ENCODE measurements at places on chromosomes 2 and 18. TPM values are rescaled to one million over a fixed set of nuclear protein-coding genes. Genes with fewer than 3 reads are reported as not detected.

DNA sequence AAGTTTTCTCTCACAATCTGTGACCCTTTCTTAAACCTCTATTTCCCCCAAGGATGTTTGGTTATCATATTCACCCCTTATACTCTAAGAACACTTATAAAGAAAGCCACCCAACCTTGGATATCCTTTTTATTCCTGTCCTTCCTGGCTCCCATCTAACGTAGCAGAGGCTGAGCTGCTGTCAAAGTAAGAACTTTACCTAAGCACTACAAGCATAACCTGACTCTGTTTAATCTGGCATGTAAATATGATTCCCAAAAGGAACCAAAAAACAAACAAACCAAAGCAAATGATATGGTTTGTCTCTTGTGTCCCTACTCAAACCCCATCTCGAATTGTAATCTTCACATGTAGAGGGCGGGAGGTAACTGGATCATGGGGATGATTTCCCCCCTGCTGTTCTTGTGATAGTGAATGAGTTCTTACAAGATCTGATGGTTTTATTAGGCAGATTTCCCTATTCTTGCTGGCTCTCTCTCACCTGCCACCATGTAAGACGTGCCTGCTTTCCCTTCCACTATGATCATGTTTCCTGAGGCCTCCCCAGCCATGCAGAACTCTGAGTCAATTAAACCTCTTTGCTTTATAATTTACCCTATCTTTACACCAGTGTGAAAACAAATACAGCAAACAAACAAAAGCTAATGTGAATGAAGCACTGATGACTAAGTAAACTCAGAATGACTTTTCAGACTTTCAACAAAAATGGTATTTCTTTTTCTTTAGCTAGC lies 72.7 kb upstream of the SPOPL start:
- ATAC-seq, result no peak

DNA sequence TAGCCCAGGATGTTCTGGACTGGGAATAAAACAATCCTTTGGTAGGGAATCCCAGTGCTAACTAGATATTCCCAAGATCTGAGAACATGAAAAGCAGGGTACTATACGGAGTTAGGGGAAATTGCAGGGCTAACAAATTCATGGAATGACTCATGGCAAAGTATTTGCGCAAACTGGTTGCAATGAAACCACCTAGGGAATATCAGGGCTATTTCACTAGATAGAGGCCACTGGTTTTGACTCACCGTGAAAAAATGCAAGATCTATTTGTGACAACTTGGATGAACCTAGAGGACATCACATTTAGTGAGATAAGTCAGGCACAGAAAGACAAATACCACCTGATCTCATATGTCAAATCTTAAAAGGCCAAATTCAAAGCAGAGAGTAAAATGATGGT lies 233.3 kb downstream of the MBD2 start:
- no peak for ATAC-seq

The C2orf66 gene
- not detected for total RNA-seq

GRCh38 chr18:48929212-48929612 lies 21.6 kb downstream of the SMAD7 start:
- ATAC-seq, result no peak

DNA sequence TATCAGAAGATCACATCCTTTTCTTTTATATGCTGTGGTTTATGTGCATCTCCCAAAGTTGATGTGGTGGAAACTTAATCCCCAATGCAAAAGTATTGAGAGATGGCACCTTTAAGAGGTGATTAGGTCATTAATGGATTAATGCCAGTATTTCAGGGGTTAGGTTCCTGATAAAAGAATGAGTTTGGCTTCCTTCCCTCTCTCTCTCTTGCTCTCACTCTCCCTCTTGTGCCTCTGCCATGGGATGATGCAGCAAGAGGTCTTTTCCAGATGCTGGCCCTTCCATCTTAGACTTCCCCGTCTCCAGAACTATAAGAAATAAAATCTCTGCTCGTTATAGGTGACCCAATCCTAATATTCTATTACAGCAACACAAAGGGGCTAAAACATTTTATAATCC lies 85.0 kb downstream of the TTC27 start:
- ATAC-seq, result no peak

DNA sequence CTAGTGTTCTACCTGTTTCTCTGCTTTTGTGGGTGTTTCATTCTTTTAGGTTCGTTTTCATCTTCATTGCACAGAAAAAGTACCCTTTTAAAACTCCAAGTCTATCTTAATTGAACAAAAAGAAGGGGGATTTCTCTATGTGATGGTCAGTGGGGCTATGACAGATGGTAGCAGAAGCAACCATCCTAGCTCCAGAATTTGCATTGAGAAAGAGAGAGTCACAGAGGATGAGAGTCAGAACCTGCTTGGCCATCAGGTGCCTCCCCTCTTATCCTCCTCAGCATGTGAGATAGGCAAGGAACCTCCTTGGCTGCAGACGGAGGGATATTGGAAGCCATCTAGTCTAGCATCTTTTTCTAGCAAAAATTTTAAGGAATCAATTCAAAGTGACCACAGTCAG lies 398.0 kb upstream of the DCC start:
- no peak for ATAC-seq

DNA sequence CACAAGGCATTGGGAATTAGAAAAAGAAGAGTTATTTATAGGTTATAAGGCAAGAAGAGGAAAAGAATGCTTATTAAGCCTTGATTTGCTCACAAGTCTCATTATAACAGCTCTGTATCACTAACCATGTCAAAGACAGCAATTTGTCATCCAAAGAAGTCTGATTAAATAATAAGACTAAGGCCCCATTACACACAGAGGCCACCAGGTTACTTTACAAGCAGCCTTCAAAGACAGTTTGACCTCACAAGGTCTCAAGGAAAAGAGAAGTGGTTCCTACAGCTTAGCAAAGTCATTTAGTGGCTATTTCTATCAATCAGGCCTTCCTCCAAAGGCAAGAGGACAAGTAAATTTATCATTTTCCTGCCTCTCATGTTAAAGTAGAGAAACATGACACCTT lies 188.5 kb downstream of the MBD2 start:
- ATAC-seq, result no peak

The RND3 gene
- 62.3 TPM for total RNA-seq

DNA sequence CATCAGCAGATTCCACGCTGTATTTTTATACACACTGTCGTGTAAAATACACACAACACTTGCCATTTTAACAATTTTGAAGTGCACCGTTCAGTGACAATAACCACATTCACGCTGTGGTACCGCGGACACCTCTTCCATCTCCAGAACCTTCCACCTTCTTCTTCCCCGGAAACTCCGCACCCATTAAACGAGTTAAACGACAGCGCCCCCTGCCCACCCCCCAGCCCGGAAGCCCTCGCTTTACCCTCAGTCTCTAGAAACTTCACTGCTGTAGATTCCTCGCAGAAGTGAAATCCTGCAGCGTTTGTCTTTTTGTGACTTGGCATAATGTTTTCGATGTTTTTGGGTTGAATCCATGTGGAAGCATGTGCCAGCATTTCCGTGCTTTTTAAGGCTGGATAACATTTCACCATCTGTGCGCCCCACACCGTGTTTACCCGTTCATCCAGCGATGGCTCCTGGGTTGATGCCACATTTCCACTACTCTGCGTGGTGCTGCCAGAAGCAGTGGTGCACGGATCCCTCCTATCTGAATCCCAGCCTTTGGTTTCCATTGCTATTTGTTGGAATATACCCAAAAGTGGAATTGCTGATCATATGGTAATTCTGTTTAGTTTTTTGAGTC lies 32.0 kb upstream of the TMEM18 start:
- ATAC-seq, result no peak

DNA sequence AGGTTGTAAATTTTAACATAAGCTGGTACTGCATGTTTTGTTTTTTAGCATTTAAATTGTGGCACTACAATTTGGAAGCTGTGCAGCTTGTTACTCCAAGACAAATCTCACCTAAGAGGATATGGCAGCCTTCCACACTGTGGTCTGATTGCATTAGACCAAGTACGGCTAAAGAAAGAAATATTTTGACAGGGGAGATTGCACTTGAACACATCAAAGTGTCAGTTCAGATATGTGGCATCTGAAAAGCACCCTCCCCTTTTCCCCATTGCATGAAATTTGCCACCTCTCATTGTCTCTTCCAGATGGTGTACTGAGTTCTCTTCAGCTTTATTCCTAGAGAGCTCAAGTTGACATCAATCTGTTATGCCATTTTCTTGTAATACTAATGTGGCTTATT lies 295.9 kb downstream of the ERBB4 start:
- no peak for ATAC-seq

The CCDC141 gene
- total RNA-seq, result 0.28 TPM

DNA sequence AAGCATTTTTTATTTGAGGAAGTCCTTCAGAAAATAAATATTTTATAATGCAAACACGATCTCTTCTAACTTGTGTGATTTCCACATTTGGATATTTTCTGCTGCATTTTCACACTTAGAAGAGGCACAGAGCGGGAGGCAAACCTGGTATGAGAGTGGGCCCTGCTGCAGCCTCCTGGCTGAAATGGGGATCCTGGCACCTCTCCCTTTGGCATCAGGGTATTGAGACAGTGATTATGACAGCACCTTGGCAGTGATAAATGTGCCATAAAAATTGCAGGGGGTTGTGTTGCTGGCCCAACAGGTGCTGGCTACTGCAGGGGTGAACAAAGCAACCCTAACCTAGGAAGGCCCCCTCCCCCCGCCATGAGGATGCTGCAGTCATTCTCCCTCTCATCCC lies 128.6 kb downstream of the TSN start:
- no peak for ATAC-seq

DNA sequence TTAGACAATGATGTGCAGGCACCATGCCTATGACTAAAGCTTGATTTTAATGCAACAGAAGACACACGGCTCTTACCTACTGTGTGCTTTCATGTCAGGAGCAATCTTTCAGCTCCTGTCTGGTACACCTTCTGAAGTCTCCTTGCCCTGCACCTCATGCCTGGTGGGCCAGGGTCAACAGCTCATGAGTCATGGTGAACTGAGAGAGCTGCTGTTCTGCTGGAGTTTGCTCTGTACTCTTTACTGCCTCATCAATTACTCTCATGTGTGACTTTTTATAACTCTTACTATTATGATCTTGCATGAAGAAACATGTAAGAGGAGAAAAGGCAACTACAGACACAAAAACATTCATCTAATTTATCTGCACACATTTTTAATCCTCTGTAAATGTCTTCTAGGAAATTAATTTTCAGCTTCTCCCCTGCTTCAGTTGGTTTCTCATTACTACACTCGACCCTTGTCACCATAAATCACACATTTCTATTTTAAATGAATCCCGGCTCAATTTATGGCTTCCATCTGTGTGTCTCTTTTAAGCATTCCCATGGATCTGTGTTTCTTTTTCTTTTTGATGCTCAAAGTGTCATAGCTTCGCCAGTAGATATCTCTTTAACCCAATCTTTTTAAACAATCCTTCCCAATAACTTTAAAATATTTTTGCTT lies 9.7 kb downstream of the SERPINB7 start:
- ATAC-seq, result no peak

The LRP2 gene
- not detected for total RNA-seq

DNA sequence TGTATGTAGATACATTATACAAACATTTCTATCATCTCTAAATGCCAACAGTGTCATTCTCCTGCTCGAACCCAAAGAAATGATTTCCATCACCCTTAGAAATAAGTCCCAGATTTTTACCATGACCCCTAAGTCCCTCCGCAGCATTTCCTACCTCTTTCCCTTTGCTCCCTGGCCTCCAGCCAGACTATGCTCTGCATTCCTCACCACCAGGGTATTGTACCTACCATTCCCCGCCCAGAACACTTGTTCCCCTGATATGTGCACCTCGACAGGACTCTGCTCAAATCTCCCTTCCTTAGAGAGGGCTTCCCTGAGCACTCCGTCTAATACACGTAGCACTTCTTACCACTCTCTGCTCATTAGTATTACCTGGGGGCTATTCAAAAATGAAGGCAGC lies 630.2 kb downstream of the ARHGAP15 start:
- ATAC-seq, result no peak

The KIF5C gene
- total RNA-seq, result 0.08 TPM

DNA sequence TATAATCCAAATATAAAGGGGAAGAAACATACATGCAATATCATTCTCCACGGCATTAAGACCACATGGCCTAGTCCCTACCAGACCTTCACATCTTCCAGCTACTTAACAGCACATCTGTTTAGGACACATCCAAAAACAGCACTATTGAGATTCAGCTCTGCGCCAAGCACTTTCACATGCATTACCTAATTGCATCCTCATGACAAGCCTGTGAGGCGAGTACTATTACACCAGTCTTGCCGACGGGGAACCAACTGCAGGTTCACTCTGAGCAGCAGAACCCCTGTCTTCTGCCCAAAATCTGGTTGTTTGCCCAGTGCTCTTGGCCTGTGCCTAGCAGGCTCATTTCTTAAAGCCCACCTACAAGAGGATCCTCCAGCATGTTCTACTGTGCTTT lies 66.7 kb downstream of the AAK1 start:
- ATAC-seq, result peak; percentile 31

- no peak for ATAC-seq
These were observed 11.6 kb downstream of the MAIP1 start for GRCh38 chr2:199966976-199967375.

The C2orf80 gene
- total RNA-seq, result not detected

- ATAC-seq, result peak; percentile 50
These were observed at the start of gene CASP8 for GRCh38 chr2:201260302-201260800. CASP8 (plus strand) TSS chr2:201260536; CDS start chr2:201266487, 5,951 bp downstream.

DNA sequence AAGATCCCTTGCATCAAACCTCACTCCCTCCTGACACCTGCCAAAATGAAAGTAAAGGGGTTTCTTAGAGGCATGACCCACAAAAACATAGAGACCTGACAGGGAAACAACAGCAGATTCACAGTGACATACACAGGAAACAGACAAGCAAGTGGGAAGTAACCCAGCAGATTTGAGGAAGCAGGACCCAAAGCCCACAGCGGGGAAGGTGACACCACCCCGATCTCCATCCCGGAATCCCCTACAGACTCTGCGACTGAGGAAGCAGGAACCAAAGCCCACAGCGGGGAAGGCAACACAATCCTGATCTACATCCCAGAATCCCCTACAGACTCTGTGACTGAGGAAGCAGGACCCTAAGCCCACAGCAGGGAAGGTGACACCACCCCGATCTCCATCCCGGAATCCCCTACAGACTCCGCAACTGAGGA lies 21.6 kb downstream of the CIB4 start:
- ATAC-seq, result no peak

DNA sequence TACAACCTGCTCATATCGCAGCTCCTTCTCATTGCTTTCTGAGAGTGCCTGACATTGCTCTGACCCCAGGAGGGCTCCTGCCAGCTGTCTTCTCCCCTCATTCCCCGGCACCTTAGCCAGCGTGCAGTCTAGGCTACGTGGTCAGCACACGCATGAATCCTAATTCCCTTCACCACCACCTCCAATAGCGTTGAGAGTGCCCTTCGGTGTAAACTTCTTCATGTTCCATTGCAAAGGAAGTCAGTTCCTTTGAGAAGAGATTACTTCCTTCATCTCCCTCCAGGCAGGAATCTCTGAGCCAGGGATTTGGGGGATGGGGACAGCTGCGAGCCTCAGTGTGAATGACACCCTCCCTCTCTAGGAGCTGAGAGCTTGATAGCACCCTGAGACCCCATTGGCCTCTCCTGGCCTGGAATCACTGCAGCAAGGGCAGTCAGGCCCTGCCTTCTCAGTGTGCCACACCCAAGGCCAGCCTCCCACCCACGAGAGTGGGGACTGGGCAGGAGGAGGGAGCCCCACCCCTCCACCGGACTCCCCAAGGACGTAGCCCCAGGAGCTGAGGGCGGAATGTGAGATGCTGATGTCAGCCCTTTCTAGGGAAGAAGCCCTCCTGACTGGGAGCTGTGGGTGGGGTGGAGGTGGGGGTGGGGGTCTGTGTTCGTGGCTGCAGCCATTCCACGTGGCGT lies 53.4 kb downstream of the SLC66A2 start:
- no peak for ATAC-seq

- no peak for ATAC-seq
These were observed 391.1 kb downstream of the ALK start for GRCh38 chr2:29530281-29530680.

GRCh38 chr2:41151746-41152145 lies 699.9 kb upstream of the SLC8A1 start:
- no peak for ATAC-seq

Data from esophagus mucosa (tissue), 1 donor.